Pons (tissue), 1 donor: ENCODE measurements at places on chromosomes 2 and 18.

- DNase-seq = no peak
Observed at GRCh38 chr2:152560166-152560565, 157.1 kb downstream of the PRPF40A start.

DNA sequence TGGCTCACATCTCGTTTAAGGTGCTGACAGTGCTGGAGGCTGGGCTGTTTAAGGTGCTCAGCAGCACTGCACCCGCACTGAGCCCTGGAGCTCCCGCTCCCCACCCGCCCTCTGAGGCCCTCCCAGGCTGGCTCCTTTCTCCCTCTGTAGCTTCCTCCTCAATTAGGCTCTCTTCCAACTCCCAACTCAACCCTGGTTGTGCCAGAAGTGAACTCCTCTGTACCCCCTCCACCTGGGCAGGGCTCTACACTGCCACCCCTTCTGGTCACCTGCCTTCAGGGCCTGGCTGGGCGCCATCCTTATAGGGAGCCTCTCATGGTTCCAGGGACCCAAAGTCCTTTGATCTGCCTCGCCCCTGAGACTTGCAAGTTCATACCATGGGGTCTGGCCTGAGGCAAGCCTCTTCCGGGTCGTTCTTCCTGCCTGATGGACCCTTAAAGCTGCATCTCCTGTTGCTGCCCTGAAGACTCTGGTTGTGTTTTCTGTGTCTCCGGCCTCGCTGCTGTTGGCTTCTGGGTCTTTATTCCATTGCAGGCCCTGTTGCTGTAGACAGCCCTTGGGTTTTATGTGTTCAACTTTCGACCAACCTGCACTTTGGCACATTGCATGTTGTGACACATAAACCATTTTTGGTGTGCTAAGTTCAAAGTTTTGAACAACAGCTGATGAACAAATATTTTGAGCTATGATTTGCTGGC lies 199.6 kb downstream of the LDLRAD4 start:
- no peak for DNase-seq

- DNase-seq = no peak
Observed at GRCh38 chr2:62806231-62806630, 100.7 kb downstream of the EHBP1 start.

- DNase-seq = peak; percentile 37
Observed at GRCh38 chr2:27212626-27213471, 781 bp upstream of the SLC5A6 start.

DNA sequence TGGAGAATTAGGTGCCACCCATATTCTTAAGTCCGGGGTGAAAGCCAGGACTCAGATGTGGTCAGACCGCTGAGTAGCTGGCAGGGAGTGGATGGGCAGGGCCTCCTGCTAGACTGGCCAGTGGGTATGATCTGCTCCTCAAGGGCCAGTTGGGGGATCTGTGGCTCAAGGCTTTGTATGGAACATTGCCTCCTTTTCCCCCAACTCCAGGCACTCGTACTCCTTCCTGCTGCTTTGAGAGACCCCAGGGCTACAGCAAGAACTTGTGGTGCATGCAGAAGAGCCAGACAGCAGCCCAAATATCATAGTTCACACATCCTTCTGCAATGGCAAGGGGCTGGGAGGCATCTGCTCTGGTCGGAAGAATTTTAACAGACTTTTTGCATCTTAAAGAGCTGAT lies 61.7 kb downstream of the PDCL3 start:
- DNase-seq = no peak
